Stimulated activated effector memory CD8-positive, alpha-beta T cell treated with anti-CD3 and anti-CD28 coated beads, Interleukin-12 subunit alpha, Interleukin-12 subunit beta, amount 100 ng/mL, for 72 hours (primary cell): ENCODE measurements at places on chromosomes 16 and 17.

- DNase-seq: no peak
These were observed 113.4 kb downstream of the TRIM37 start for GRCh38 chr17:58993311-58993710.

- no peak for DNase-seq
These were observed 453.3 kb downstream of the WWOX start for GRCh38 chr16:78552716-78553115.

DNA sequence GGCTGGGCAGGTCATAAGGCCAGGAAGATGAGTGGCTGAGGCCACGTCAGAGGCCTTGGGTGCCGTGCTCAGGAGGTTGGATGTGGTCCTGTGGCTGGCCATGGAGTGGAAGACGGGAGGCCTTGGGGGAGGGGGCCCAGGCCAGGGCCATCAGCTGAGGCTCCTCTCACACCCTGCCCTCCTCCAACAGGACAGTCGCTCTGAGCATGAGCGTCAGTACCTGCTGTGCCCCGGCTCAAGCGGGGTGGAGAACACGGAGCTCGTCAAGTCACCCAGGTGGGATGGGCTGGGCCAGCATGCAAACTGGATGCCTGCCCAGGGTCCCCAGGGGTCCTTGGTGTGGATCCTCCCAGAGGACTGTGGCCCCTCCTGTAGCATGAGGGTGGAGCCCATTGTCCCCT, 19.2 kb downstream of the POLR3E start:
- no peak for DNase-seq

GRCh38 chr17:72523491-72523890, 402.7 kb downstream of the SOX9 start:
- no peak for DNase-seq

GRCh38 chr17:12522743-12523183, 142.9 kb upstream of the MYOCD start:
- no peak for DNase-seq

GRCh38 chr16:27843800-27844199, 219.7 kb downstream of the GSG1L start:
- no peak for DNase-seq

DNA sequence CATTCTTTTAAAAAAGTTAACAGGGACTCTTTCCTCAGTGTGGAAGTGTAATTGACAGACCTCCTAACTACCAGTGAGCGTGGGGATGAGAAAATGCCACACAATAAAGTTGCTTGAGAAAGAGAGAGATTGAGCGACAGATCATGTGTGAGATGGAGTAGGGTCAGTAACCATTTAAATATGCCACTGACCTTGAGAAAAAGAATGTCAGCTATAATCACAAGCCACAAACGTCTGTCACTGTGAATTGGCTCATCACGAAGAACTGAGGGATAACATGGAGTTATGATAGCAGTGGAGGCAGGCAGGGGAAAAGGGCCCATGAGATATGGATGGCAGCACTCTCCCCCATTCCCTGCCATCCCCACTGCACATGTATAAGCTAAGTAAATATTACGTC, 253.9 kb downstream of the SLC39A11 start:
- DNase-seq: no peak

DNA sequence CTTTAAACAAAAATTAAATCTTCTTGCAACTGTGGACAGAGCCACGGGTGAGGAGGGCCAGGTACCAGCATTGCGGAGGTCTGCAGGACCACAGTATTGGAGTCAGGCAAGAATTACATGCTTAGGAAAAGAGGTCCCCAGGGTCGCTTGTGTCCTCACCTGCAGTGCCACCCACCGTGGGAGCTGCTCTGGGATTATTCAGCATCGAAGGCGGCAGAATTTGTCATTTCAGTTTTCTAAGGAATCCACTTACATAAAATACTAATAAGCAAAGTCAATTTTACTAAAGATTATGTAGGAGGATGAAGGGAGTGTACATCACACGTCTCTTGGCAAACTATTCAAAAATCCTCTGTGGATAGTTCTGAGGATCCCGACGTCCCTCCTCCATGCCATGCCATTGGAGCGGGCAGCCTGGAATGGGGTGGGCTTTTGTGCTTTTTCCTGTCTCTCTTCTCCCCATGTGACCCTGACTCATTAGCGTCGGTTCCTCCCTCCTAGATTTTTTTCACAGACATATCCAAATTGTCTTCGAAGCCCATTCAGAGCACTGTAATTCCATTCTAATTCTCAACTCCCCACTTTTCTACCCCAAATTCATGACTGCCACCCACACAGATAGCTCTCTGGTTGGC, 3.0 kb upstream of the PIK3R6 start:
- DNase-seq: no peak

DNA sequence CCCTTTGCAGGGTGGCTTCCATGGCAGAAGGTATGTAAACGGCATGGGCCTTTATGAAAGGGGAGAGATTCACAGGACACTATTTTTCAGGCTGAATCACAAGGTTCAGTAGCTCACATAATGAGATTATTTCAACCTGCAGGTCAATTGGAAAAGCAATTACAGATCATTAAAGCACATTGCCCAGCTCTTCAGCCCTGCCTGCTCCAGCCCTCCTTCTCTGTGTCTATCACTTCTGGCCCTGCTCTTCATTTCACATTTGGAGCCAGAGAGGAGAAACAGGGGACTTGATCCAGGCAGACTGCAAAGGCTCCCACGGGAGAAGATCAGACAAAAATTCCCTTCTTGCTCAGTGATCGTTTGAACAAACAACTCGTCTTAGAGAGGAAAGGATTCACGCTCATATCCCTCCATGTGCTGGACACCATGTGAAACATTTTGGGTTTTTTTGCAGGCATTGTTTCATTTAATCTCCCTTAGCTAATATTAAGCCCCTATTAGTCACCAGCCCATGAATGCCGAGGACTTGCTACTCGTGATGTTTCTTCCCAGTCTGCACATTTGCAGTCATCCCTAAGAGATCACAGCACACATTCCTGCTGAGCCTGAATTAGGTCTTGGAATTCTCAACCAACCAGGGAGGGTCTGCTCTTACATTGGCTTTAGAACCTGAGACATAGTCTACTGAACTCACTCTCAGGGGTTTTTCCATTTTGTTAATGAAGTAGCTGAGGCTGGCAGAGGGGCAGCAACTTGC, 443.9 kb upstream of the CCL2 start:
- no peak for DNase-seq

DNA sequence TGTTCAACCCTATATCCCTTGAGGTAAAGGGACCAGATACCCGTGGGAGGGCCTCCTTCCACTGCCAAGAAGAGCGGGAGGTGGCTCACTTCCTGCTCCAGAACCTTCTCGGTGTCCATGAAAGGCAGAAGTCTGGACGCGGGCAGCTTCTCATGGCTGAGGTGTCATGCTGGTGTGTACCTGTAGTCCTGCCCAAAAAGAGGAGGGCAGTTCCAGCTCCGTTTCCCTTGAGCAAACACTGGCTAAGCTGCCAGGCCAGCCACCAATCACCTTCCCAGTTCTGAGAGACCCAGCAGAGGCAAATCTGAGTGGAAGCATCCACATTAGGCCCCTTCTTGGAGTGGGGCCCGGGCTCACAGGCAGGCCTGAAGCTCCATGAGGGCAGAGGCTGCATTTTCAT, 5.6 kb downstream of the TMEM11 start:
- DNase-seq: no peak

GRCh38 chr17:58402047-58402446, 15.3 kb downstream of the RNF43 start:
- no peak for DNase-seq

- no peak for DNase-seq
These were observed 26.8 kb upstream of the ARHGAP23 start for GRCh38 chr17:38401459-38401858.

GRCh38 chr17:2482218-2482617, 29.5 kb downstream of the METTL16 start:
- DNase-seq: no peak

DNA sequence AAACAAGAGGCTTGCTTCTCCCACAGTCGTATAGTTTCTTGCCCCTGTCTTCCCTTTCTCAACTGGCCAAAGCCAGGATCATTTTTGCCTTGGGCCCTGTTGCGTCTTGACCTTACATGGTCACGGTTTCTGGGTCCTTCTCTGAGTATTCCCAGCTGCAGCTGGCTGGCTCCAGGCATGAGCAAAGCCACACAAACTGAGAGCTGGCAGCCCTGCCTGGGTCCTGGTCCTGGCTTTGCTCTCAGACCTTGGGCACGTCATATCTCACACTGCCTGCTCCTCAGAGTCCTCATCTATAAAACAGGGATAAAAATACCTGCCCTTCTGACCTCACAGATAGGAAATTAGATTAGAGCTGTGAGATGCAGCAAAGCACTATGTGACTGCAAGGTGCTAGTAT, 277.6 kb downstream of the CBLN1 start:
- DNase-seq: no peak

- no peak for DNase-seq
These were observed 143.1 kb upstream of the SDK2 start for GRCh38 chr17:73787076-73788059.

DNA sequence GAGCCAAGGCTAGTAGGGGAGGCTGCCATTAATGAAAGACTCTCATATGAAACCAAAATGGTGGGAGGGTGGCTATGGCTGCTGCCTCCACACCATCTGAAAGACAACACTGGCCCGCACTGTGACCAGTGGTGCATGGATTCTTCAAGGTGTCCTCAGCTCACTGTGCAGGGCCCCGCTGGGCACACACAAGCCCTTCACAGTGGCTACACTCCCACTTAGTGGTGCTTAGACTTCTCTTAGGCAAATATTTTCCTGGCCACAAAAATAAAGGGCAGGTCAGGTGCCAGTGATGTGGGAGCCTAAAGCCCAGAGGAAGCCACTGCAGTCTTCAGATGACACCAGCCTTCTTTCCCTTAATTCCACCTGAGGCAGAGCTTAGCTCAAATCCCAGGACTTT, 38.1 kb upstream of the IRX3 start:
- DNase-seq: no peak

DNA sequence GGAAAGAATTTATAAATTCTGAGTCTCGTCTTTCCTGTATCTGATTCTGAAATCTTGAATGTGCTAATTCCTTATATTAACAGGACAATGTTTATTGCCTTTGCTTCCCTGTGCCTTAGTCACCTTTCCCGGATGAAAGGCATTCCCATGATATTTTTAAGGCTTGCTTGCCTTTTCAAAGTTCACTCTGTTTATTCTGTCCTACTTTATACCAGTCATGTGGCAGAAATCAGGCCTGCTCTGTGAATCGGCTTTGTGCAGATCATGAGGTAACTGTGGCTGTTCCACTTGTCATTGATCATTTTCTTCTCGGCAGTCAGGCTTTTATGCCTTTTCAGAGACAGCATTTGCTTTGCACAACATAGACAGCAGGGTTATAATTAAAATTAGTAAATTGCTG, 28.8 kb upstream of the ABCC11 start:
- DNase-seq: no peak

DNA sequence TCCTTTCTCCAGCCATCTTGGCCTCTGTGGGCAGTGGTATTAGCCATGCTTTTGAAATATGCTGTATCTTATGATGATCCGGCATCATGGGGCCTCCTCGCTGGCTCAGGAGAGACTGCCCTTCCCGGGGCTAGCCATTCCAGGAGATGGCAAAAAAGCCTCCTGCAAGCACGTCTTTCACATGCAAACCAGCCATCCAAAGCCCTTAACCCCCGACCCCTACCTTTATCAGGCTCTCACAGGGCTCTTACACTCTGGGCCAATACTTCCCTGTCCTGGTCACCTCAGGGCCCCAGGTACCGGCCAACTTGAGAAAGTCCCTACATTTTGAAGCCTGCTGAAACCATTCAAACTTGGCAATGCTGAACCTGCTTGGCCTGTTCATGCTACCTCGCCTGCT, 36.4 kb downstream of the MYH13 start:
- no peak for DNase-seq

DNA sequence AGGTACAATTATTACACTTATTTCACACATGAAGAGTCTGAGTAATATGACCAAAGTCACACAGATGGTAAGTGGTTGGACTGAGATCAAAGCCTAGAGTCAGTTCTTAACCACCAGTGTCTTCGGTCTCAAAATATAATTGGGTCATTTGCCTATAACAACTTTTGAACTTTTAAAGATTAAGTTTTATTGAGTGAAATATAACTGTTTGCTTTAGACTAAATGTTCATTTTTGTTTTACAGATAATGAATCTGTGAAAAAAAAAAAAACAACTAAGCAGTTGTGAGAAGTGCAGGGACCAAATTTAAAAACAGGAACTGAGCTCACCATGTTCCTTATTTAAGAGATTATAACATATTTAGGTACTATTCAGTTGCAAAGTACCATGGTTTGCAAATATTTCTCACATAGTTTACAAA, 150.1 kb downstream of the ITFG1 start:
- no peak for DNase-seq

DNA sequence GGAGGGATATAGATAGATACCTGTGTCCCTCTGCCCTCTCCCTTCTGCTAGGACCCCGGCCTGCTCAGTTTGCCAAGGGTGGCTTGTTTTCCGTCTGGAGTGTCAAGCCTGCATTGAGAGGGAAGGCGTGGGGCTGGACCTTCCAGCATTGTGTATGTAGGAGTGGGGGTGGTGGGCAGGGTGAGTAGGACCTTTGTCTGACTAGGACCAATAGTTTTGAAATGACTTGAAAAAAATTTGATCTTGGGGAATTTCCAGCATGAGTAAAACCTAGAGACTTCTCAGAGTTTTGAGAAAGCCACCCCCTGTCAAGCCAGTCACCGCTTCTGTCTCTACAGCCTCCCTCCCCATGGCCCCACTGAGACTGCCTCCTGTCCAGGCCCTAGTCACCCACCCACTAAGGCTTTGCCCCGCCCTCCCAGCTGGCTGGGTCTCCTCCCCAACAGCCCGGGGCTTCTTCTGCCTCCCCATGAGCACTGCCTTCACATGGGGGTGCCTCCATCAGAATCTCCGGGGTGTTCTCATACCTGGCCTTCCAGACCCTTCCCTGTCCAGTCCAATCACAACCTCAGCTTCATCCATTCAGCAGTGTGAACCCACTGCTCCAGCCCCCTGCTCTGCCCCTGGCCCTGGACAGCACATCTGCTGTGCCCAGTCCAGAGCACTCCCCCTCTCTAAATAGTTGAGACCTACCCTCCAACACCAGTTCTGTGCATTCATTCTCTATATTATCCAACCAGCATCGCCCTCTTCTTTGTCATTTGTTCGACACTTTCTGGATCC, 207.0 kb downstream of the MSI2 start:
- peak; percentile 65 for DNase-seq

GRCh38 chr16:20004931-20005330, 68.8 kb downstream of the GPR139 start:
- no peak for DNase-seq

- DNase-seq: no peak
These were observed 3.0 kb downstream of the PIPOX start for GRCh38 chr17:29045734-29046472.

GRCh38 chr17:2053380-2054261, 1.3 kb upstream of the HIC1 start:
- DNase-seq: peak; percentile 92

GRCh38 chr17:3835410-3836229, 10.4 kb downstream of the NCBP3 start:
- DNase-seq: no peak

GRCh38 chr17:55158439-55158838, 106.3 kb upstream of the HLF start:
- no peak for DNase-seq

DNA sequence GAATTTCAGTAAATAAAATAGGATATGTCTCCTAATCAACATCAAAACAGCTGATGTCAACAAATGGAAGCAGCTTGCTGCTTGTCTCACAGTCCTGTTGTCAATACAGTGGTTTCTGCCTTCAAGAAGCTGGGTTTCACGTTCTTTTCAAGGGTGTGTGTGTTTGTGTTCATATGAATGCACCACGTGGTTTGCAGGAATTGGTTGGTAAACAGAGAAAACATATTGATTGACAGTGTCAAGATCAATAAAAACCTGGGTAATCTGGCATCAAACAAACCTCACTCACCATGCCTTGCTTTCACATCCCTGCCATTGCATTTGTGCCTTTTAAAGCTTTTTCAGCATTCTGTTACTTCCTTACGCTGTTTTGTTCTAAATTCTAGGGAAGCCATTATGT, 585.7 kb upstream of the CA10 start:
- no peak for DNase-seq
